CD4-positive, alpha-beta T cell treated with Interleukin-4 for 1 hour (primary cell): ENCODE measurements at places on chromosomes 1 and 21.

DNA sequence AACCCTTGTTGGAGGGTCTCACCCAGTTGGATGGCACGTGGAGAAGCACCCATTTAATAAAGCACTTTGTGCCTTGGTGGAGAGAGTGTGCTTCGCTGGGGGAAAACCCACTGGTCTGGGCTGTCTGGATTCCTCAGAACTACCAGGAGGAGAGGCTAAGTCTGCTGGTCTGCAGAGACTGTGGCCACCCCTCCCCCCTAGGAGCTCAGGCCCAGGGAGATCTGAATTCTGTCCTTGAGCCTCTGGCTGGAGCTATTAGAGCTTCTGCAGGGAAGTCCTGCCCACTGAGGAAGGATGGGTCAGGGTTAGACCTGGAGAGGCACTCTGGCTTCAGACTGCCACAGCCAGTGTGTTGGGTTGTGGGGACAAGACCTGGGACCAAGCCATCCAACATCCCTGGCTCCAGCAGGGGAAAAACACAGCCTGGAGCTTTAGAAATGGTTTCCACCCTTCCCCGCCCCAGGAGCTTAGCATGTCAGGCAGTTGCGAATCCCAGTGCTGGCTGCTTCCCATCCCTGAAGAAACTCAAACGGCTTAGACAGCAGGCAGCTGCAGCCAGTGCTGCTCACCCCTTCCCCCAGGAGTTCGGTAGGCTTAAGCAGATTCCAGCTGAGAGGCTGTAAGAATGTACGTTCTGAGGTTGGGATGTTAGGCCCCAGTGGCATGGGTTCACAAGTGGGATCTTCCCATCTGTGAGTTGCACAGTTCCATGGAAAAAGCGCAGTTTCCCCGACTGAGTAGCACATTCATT is 288.3 kb downstream of the TGFB2 start:
- no peak for DNase-seq

DNA sequence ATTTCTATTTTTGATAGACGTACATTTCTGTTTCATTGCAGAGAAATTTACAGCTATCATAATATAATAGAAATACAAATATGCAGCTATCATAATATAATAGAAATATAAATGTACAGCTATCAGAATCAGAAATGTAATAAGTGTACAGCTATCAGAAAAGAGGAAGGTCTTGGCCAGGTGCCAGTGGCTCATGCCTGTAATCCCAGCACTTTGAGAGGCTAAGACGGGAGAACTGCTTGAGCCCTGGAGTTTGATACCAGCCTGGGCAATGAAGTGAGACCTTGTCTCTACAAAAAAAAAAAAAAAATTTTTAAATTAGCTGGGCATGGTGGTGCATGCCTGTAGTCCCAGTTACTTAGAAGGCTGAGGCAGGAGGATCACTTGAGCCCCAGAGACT is 37.9 kb downstream of the PIGM start:
- no peak for DNase-seq

DNA sequence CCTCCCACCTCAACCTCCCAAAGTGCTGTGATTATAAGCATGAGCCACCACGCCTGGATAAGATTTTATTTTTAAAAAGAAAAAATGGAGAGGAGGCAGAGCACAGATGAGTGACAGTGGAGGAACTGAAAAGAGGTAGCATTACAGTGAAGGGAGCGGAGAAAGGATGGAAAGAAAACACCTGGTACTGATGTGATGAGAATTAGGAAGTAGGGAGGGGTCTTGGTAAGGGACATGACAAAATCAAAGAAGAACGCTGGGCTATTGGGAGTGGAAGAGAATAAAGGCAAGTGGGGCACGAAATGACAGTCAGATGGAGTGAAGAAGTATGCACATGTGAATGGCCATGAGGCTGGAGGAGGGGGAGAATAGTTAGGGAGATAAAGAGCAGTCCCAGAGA is 2.3 kb downstream of the FCRLA start:
- DNase-seq, result no peak

- no peak for DNase-seq
Observed at GRCh38 chr1:206464456-206464964, 5.8 kb upstream of the IKBKE start.

DNA sequence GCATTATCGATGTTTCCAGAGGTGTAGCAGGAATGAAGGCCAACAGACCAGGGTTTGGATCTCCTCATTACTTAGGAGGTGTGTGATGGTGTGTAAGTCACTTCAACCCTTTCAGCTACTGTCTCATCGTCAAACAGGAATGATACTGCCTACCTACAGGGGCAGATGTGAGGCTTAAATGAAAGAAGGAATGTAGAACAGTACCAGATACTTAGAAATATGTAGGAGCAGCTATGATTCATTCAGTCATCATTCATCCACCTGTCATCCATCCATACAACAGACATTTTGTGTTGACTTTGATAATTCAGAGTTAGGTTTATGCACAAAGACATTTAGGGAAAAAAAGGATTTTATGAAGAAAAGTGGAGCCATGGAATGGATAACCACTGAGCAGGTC is 486.9 kb upstream of the DAB1 start:
- no peak for DNase-seq

GRCh38 chr1:83994111-83994510 is 4.8 kb downstream of the TTLL7 start:
- DNase-seq, result no peak

DNA sequence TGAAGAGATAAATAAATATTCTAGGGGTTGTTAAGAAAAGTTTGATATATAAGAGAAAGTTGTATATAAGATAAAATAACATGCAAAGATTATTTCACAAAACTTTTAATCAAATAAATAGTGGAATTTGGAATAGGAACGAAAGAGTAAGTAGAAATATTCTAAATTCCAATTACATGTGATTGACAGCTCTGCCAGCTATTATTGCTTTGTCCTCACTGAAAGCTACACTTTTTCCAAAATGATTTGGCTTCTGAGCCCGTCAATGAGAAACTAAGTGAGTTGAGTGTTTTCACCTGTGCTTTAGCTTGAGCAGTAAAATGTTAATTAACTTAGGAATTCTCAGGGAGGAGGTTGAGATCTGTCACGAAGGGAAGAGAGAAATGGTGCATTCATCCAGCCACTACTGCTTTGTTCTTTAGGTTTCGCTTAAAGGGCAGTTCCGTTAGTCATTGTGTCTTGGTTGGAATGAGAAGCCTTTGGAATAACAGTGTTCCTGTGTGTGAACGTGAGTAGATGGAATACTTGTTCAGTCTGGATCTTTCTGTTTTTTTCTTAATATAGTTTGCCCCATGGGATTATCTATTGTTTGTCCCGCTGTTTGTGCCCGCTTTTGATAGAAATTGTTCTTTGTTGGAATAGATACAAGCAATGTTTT is 63.3 kb upstream of the CR1L start:
- no peak for DNase-seq

DNA sequence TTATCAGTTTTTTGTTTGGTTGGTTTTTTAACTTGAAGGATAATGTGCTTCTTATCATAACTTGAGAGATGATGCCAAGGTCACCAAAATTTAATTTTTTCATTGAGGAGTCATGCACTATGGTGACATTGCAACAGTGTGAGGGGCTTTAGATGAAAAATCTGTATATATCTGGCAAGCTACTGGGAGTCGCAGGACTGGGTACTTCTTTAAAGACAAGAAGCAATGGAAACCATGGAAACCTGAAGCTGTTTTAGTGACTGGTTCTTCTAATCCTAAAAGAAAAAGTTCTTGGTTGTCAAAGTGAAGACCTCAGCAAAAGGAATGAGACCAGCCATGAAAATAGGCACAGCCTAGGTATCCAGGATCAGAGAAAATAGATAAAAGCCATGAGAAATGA is 31.1 kb downstream of the ZC3H11B start:
- DNase-seq, result no peak

GRCh38 chr1:156510709-156511108 is 10.1 kb upstream of the MEF2D start:
- no peak for DNase-seq

- DNase-seq, result no peak
Observed at GRCh38 chr1:44251989-44252671, 38.9 kb downstream of the DMAP1 start.

- no peak for DNase-seq
Observed at GRCh38 chr1:68015971-68016370, 34.5 kb downstream of the DIRAS3 start.

GRCh38 chr1:9235096-9235459 is 504 bp downstream of the H6PD start:
- no peak for DNase-seq

- no peak for DNase-seq
Observed at GRCh38 chr1:30034627-30035521, 688.5 kb downstream of the MATN1 start.

DNA sequence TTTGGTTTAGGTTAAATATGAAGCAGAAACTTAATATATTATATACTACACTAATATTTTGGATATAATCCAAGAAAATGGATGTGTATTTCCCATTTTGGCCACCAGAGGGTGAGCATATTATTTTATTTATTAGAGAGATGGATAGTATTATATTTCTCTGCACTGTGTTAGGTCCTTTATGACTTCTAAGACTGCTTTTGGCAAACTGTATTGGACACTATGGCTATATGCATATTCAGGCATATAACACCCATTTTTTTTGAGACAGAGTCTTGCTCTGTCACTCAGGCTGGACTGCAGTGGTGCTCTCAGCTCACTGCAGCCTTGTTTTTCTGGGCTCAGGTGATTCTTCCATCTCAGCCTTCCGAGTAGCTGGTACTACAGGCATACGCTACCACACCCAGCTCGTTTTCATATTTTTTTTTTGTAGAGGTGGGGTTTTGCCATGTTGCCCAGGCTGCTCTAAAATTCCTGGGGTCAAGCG is 17.8 kb upstream of the PGM1 start:
- no peak for DNase-seq

- no peak for DNase-seq
Observed at GRCh38 chr1:247286134-247286670, 30.3 kb downstream of the VN1R5 start.

DNA sequence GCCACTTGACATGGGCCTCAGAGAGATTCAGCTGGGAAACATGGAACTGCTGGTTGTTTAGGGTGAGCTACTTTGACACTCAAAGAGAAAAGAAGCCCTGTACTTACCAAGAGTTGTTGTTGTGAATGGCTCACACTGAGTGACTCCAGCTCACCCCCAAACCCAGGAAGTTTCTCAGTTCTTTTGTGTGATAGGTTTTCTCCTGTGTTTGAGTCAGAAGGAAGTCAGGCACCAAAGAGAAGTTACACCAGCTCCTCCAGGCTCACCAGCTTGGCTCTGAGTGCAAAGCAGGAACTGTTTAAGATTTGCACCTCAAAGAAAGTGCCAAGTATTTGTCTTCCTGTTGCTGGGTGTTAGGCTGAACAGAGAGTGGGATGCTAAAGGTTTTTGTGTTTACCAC is 111.2 kb upstream of the PROX1 start:
- DNase-seq, result no peak

DNA sequence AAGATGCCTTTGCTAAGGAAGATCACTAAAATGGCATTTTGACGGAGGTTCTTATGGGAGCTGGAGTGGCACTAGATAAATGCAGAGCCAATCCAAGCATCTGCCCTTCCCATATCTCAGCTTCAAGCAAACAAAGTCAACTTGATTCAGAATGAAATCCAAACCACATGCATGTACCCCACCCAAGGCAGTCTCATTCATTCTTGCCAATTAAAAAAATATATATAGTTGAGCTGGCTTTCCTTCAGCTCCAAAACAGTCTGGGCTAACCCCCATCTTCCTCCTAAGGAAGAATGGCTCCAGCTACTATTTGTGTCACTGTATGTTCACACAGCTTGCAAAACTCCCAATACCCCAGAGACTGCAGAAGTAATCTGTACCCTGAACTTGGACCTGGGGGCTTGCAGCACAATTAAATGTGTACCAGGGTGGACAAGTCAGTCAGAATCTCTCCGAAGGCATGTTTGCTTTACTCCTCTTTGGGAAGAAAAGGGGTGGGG is 35.4 kb downstream of the GPR3 start:
- DNase-seq, result no peak

DNA sequence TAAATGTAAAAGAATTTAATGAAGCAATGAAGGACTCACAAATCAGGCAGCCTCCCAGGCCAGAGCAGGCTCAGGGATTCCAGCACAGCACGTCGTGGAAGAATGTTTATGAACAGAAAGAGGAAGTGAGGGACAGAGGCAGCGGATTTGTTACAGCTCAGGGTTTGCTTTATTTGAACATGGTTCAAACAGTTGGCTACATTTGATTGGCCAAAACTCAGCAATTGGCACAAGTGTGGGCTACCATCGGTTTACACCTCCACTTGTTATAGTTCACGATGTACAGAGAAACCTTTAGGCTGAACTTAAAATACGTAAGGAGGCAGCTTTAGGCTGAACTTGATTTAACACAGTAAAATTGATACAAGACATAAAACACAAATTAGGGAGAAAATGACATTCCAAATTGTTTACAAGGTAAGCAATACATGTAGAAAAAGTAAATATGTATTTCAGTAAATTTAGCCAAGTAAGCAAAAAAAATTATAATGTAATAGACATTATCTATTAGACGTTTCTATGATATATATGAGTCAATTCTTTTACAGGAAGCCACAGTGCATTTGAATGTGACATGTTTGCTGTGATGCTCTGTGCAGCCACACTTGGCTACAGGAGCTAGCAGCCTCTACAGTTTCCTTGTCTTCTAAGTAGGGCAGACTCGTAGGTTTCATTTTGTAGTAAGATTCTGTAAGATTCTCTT is 126.5 kb downstream of the ADSS2 start:
- DNase-seq, result peak; percentile 54

DNA sequence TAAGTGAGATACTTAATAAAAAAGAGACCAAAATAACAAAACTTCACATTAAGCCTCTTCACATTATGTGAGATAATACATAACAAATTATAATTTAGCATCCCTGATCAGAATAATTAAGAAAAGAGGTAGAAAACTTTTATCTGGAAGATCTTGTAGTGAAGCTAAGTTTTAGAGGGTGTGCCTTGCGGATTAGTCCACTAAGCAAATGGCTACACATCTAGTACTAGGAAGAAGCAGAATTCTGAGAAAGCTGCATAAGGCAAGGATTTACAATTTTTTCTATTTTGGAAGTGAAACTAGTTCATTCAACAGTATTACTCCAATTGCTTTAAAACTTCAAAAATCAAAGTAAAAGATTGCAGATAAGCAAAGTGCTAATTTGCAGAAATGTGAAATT is 3.5 kb downstream of the YOD1 start:
- DNase-seq, result no peak

GRCh38 chr1:208587110-208587509 is 342.9 kb upstream of the PLXNA2 start:
- DNase-seq, result no peak
